ENCODE measurements at places on chromosomes 4 and X.

- DNase-seq: no peak
Observed at GRCh38 chr4:122246551-122246950, 94.4 kb downstream of the BLTP1 start.

GRCh38 chr4:125022855-125023501, 291.8 kb upstream of the FAT4 start:
- no peak for DNase-seq

GRCh38 chrX:40508560-40508959, 72.2 kb upstream of the ATP6AP2 start:
- no peak for DNase-seq

GRCh38 chrX:11267425-11267824, 25.8 kb upstream of the AMELX start:
- no peak for DNase-seq

- no peak for DNase-seq
Observed at GRCh38 chr4:63105839-63106238, 1303.4 kb downstream of the TECRL start.

GRCh38 chr4:71236226-71236625, 102.6 kb upstream of the SLC4A4 start:
- no peak for DNase-seq

GRCh38 chrX:22527302-22527701, 254.6 kb downstream of the CBLL2 start:
- DNase-seq: no peak

GRCh38 chr4:4456351-4456750, 69.4 kb downstream of the NSG1 start:
- DNase-seq: no peak

- DNase-seq: no peak
Observed at GRCh38 chr4:155889031-155889793, 14.3 kb upstream of the TDO2 start.

GRCh38 chr4:875818-876423, 50.0 kb upstream of the CPLX1 start:
- no peak for DNase-seq

- DNase-seq: no peak
Observed at GRCh38 chr4:38611676-38612075, 52.3 kb upstream of the KLF3 start.
